Posterior vena cava (tissue), 2 donors: ENCODE measurements at places on chromosomes 2 and 18. TPM values are rescaled to one million over a fixed set of nuclear protein-coding genes. Genes with fewer than 3 reads are reported as not detected.

DNA sequence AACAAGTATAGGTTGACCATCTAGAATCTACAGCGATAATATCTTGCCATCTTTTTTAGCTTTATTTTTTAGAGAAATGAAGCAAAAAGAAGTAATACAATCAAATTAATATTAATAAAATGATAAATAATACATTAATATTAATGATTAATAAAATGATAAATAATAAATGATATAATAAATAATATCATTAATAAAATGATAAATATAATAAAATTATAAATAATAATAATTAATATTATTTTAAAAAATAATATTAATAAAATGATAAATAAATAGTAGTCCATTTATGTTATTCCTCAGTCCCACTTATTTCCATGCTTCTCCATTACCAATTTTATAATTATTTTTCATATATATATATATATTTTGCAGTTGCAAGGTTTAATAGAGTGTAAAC, 3.2 kb upstream of the REG3A start:
- DNase-seq, result no peak

- DNase-seq, result no peak
These were observed 243.5 kb upstream of the ZNF521 start for GRCh38 chr18:25595274-25596060.

DNA sequence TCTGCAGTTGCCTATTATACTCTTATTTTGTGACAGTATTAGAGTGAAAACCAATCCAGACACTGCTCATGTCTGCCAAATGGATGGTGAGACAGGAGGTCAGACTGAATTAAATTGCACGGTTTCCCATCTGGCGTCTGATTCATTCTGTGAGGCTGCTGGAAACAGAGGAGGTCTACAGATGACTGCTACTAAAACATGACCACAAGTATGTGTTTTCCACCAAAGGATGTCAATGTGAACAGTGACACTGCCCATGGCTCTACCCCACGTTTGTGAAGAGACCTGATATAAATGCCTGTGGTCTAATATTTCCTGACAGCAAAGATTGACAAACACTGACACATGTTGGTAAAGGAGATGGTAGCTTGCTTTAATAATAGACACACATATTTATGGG, 104.3 kb upstream of the ST6GAL2 start:
- no peak for DNase-seq

GRCh38 chr2:122203523-122203922, 448.1 kb downstream of the TSN start:
- no peak for DNase-seq

DNA sequence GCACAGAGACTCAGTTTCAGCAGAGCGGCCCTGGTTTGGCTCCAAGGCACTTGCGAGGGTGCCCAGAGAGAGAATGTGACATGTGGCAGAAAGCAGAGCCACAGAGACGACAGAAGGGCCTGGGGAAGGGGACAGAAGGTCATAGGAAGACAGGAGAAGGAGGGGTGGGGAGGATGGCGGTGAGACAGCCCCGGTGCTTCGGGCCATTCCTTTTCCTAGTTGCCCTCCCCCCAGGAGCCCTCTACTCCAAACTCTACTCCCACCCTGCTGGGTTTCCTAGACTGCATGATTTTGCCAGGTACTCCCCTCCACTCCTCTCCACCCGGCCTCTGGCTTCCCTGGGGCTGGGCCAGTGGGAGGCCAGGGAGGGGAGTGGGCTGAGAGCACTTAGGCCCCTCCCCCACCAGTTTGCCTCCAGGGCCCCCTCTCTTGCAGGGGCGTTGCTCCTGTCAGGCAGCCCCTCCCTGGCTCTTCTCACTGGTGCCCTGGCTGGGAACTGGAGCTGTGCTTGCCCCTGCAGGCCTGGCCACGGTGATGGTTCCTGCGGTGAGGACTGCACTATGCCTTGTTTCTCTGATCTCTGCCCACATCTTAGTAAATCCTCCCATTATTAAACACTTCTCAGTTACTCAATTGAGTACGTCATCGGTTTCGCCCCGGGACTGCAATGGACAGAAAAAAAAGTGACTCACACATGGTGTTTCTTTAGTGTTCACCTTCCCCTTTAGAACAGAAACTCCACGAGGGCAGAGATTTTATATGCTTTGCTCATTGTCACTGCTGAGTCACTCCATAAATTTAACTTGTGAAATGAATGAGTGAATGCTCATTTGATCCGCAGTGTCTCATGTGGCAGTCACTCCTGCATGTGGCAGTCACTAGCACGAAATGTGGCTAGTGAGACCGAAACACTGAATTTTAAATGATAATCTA, 58.7 kb upstream of the SP3 start:
- peak; percentile 86 for DNase-seq

DNA sequence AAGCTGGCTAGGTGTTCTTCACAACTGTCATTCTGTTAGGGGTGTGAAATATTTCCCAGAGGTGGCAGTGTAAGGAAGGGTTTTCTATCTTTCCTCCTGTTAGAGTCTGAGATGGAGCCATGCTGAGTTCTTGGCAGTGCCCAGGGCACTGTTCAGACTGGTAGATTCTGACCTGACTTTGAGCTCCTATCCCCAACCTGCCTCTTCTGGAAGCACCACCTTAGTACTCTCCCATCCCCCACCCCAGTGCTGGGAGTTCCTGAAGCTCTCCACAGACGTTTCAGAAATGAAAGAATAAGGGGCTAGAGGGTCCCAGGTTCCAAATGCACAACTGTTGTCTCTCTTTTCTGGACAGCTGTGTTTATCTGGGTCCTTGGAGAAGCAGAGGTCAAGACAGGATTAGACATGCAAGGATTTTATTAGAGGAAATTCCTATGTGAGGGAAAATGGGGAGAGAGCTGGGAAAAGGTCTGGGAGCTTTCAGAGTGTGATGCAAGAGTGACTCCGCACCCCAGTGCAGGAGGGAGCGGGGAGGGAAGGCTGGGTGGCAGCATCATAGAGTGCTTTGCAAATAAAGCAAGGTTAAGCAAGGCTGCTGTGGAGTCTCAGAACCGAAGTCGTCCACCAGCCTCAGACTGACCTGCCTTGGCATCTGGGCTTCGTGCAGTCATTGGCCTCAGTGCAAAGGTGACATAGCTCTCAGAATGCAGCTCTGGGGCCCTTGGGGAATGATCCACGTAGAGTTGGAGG, 75.5 kb downstream of the SLC4A3 start:
- no peak for DNase-seq

- no peak for DNase-seq
These were observed 13.1 kb downstream of the CFLAR start for GRCh38 chr2:201128933-201129505.

DNA sequence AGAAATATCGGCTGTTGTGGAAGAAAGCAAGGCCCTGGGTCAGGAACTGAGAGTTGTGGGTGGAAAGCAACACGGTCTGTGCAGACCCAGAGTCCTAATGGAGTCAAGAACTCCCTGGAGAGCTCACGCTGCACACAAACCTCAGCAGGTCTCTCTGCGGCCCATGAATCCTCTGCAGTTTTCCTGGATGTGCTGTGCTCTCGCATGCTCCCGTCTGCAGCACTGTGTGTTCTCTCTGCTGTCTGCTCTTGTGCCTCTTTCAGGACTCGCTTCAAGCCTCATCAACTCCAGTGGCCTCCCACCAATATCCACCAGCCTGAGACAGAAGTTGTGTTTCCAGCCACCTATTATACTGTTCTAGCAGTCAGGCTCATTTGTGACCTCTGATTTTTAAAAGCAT, 24.3 kb downstream of the RNU4ATAC start:
- no peak for DNase-seq

- no peak for DNase-seq
These were observed 41.9 kb downstream of the LRRFIP1 start for GRCh38 chr2:237669283-237669627.

- no peak for DNase-seq
These were observed 25.9 kb upstream of the IMPA2 start for GRCh38 chr18:11955239-11956029.

DNA sequence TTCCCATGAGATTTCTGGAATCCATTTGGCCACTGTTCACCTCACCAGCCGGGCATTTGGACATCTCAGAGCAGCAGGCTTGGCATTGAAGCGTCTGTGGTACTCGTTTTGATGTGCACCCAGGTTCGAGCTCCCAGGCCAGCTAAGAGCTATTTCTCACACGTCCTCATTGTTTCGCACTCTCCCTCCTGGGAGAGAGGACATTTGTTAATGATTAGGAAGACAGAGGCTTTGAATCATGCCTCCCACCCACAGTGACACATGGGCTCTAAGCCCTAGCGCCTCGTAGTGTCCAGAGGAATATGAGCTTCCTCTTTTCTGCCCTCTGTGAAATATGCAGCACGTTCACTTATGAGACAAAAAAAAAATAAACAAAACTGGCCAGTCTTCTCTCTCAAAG, 361.8 kb downstream of the RND3 start:
- DNase-seq, result no peak

DNA sequence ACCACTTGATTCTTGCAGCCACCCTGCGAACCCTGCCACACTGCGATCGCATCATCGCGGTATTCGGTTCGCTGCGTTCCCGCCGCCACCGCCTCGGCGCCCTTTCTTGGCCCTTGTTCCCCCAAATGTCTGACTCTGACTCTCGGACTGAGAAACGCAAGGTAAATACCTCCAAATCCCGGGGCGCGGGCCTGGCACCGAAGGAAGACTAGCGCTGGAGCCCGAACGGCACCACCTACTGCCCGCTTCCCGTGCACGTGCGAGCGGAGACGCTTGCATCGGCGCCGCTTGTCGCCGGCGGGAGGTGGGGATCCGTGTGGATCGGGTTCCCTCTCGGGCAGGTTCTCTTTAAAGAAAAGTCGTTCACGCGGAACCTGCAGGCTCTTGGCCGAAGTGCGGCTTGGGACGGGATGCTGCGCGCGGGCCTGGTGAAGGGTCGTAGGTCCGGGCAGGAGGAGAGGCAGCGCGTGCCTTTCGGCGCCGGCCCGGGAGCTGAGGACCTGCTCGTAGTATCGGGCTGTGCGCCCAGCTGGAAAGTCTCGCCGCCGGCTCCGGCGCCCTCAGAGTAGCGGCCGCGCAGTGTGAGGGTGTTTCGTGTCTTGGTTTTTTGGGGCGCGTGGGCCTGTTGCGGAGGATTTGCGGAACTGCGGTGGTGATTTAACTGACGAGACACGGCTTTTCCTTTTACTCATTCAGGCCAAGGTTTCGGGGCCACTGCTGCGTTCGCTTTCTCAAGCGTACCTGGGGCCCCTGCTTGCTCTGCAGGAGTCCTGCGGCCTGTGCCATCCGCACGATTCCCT, 514 bp downstream of the BCL2L11 start:
- DNase-seq, result peak; percentile 90

DNA sequence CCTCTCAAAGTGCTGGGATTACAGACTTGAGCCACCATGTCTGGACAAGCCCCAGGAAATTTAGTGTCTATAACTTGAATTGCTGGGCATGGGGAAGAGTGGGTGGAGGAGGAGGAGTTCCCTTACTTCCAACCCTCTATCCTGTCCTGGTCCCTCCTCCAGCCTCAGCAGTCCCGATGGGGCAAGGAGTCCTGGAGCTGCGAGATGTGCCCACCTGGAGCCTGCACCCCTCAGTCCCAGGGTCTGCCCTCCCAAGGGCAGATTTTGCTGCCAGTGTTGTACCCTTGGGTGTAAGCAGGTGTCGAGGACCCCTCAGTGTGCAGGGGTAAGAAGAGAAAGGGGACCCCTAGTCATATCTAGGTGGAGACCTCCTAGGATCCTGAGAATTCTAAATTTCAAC, 2.8 kb downstream of the VAMP8 start:
- no peak for DNase-seq

- DNase-seq, result no peak
These were observed 668.0 kb upstream of the FAM98A start for GRCh38 chr2:34266908-34267697.

DNA sequence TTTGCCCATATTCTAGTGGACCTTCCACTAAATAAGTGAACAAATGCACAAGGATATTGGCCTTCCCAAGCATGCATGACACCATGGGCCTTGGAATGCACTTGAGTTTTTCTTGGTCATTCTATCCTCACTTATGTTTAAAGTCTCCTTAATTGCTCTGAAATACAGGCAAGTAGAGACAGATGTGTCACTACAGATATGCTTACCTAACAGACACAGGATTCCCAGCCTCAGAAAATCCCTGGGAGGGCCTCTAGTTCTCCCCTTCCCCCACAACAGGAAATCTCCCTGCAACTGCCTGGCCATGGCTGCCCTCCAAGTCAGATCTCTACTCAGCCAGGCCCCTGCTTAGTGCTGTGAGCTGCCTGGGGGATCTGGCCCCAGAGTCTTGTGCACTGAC, 445.2 kb downstream of the IRS1 start:
- DNase-seq, result no peak

- peak; percentile 20 for DNase-seq
These were observed 3.2 kb upstream of the NEU2 start for GRCh38 chr2:233029321-233029720.

GRCh38 chr2:215914054-215914776, 99.1 kb downstream of the MREG start:
- no peak for DNase-seq

DNA sequence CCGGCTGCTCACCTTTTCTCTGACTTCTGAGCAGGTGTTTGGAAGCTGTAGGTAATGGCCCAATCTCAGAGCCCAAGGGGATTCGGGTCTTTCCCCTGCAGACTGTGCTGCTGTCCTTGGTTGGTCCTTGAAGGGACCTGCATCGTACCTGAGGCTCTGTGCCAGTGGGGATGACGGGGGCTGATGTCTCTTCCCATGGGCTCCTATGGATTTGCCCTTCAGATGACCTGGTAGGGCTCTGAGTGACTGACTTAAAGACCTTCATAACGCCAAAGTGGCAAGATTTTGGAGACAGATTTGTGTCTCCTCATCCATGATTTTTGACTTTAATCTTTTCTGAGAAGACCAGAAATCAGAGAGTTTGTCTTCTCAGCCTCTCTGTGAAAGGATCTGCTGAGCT, 166.1 kb downstream of the FAM210A start:
- no peak for DNase-seq

DNA sequence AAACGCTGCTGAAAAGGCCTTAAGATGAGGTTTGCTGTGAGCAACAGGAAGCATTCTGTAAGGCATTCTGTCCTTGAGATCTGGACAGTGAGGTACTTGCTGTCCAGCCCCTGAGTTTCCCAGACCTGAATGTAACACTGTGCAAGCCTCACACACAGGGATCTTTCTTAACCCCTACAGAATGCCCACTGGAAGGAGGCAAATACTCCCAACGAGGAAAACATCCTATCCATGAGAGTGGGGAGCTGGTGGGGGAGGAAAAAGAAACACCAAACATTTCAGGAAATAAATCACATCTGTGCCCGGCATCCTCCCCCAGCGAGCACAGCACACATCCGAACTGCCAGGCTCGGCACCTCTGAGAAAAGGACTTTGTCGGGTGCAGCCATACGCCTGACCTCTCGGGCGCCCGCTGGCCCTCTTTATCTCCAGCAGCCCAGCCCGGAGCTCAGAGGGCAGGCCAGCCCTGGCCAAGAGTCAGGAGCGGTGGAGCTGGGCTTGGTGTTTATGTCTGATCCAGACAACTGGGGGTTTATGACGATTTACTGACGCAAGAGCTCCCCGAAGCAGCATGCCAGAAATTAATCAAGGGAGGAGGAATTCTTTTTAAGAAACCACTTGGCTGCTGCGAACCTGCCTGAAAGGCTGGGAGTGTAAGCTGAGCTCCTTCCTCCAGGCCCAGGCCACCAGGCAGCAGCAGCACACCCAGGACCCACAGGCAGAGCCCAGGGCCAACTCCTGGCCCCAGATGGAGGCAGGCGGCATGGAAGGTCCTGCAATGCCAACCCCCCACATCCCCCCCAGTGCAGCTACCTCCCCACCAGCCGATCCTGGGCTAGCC, 72.2 kb downstream of the HDAC4 start:
- peak; percentile 93 for DNase-seq

The NDC80 gene
- 0.48 TPM for total RNA-seq

The LYPD6B gene
- not detected for total RNA-seq

The CENPA gene
- not detected for total RNA-seq

The CHRNG gene
- total RNA-seq, result not detected

The SLC5A7 gene
- 0.05 TPM for total RNA-seq
